ENCODE measurements at places on chromosomes 12 and 14. TPM values are rescaled to one million over a fixed set of nuclear protein-coding genes. Genes with fewer than 3 reads are reported as not detected.

DNA sequence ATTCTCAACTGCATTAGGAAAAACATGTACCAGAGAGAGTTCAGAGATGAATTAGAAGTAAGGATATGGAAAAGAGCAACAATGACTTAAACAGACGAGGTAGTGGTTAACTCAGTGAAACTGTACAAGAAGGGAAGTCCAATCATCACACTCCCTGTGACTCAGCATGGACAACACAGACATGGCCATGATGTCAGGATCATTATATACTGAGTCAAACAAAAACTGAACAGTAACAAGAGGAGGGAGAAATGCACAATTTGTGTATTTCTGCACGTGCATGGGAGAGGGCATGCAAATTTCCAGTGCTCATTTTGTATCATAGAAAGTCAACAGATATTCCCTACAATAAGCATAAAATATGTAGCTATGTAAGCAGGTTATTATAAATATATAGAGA lies 1037.8 kb downstream of the BCL11B start:
- H3K4me1 ChIP-seq = no peaks in the 10 kb centered on the region
- H3K36me3 ChIP-seq = no peaks in the 10 kb centered on the region
- H3K4me3 ChIP-seq = no peak overlapping the region
- H3K27ac ChIP-seq = no peak overlapping the region
- DNase-seq = no peak

DNA sequence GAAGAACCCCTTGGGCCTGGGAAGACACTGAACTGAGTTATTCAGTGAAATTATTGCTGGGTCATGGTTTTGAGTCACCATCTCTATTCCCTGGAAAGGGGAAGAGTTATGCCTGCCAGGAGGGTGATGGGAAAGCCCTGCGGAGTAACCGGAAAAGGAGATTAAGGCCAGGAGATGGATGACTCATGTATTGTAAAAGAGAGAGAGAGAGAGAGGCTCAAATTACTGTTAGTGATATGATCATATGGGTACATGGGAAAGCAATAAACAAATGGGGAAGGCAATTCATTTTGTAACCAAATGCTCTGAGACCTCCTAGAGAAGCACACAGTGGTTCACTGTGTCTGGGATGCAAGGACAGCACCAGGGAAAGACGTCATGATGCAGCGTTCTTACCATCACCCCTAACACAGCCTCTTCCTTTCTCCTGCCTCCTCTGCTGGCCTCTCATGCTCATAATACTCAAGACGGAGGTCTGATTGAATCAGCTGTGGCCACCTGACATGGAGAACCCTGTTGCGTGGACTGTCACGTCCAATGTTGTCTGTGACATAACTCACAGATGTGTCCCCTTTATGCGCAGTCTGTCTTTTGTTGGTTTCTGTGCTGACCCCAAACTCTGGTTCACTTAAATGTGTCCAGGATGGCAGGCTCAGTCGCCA lies 243.7 kb downstream of the TMEM132D start:
- H3K36me3 ChIP-seq = no peaks in the 10 kb centered on the region
- H3K27ac ChIP-seq = no peak overlapping the region
- H3K4me1 ChIP-seq = no peaks in the 10 kb centered on the region
- no peaks in the 10 kb centered on the region for H3K27me3 ChIP-seq
- no peak overlapping the region for H3K4me3 ChIP-seq
- DNase-seq = no peak

VPS37B gene
- 26.7 TPM for total RNA-seq

DNA sequence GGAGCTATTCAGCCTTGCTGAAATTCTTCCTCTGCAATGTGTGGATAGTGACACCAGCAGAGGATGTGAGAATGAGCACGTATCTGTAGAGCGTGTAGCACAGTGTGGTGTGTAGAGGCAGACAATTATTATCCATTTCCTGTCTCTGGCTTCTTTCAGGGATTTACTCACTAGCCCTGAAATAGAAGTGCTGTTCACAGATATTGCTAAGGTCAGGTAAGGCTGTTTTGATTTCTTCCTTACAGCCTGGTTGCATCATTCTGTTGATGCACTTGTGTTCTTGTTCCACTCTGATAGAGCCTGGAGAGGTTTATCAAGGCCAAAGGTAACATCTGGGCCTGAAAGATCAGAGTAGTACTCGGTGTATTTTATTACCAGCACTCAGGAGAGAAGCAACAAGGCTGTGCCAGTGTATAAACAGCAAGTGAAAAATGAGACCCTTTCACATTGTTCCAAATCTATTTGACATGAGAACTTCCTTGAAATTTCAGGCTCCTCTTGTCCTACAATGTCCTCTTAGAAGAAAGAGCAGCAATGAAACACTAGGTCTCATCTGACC lies 16.7 kb downstream of the ARG2 start:
- H3K4me1 ChIP-seq = no peaks in the 10 kb centered on the region
- H3K4me3 ChIP-seq = no peak overlapping the region
- no peak for DNase-seq
- no peak overlapping the region for H3K27ac ChIP-seq
- no peaks in the 10 kb centered on the region for H3K36me3 ChIP-seq
- H3K27me3 ChIP-seq = no peaks in the 10 kb centered on the region

DNA sequence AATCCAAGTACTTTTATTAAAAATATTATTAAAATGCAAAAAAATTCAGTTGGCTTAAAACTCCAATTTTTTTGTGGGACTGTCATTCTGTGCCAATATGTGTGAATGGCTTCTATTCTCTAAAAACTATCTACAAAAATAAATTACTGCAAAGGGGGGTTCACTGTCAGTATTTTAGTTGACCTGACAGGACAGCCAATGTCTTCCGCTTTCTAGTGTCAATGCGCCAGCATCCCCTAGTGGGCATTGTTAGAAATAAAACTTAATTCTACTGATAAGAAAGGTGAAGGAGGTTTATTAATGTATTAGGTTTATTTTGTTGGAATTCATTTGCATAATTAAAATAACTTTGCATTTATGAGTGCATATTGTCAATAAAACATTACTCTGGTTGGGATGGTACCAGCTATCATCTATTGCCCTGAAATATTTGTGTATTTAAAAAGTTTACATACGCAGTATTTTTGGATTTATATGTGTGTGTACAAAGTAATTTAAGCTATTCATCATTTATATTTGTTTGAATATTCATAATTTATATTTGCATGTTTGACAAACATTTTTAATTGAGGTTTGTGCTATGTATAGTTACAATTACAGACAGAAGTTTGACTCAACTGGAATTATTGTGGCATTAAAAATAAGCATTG lies 527.2 kb downstream of the FLRT2 start:
- no peaks in the 10 kb centered on the region for H3K27me3 ChIP-seq
- H3K4me1 ChIP-seq = no peaks in the 10 kb centered on the region
- H3K4me3 ChIP-seq = no peak overlapping the region
- no peaks in the 10 kb centered on the region for H3K36me3 ChIP-seq
- H3K27ac ChIP-seq = no peak overlapping the region
- DNase-seq = peak; percentile 16

DNA sequence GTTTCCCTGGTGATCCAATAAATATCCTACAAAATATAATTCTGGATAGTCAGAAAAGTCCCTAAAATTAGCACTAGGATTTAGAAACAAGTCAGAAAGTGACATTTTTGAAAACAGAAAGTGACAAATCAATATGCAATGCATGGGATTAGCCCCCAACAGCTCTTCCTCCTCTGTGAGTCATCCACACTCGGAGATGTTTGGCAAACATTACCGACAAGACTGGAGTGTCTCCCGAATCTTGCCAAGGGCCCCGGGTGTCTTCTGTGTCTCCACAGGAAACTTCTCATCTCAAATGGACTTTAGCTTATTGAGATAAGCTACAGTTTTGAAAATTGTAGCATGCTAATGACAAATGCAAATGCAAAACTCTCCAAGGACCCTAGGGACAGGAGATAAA lies 398.9 kb upstream of the CCDC196 start:
- H3K27me3 ChIP-seq = no peaks in the 10 kb centered on the region
- DNase-seq = no peak
- no peaks in the 10 kb centered on the region for H3K36me3 ChIP-seq
- H3K27ac ChIP-seq = no peak overlapping the region
- H3K4me3 ChIP-seq = no peak overlapping the region
- no peaks in the 10 kb centered on the region for H3K4me1 ChIP-seq

RAD9B gene
- 2.4 TPM for total RNA-seq

DNA sequence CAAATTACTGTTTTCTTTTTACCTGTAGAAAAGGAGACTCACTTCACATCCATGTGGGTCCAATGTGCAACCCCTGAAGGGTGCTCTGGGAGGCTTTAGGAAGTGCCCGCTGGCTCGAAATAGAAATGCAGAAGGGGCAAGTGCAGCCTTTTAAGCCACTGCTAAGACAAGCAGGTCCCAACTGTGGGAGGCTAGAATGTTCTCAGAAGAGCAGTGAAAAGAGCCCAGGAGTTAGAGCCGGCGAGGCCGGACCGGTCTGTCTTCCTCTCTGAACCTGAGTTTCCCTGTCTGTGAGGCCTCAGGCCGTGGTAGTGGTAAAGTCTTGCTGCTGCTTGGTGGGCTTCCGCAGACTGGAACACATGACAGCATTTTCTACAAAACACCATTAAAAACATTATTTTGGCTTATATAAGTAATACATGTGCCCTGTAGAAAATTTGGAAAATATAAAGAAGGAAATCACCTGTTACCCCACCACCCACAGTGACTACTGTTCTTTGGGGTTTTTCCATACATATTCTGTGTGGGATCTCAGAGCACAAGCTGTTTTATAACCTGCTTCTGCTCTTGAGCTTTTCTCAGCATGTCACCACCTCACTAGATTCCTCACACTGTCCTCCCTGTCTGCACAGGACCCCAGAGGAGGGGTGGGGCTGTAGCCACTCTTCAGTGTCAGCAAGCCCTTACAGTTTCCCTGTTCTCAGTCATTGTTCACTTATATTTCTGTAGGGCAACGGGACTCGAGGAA lies 6.0 kb downstream of the CKB start:
- H3K36me3 ChIP-seq = peaks cover 2% of the 10 kb centered on the region
- H3K27me3 ChIP-seq = no peaks in the 10 kb centered on the region
- H3K4me1 ChIP-seq = no peaks in the 10 kb centered on the region
- DNase-seq = no peak
